ENCODE measurements at places on chromosomes 16 and 17. TPM values are rescaled to one million over a fixed set of nuclear protein-coding genes. Genes with fewer than 3 reads are reported as not detected.

- DNase-seq: no peak
These were observed 8.8 kb downstream of the UBE2G1 start for GRCh38 chr17:4357671-4358070.

- no peak for DNase-seq
These were observed 8.6 kb upstream of the MRC2 start for GRCh38 chr17:62618647-62619416.

GRCh38 chr17:19284005-19284959 lies 47.1 kb downstream of the EPN2 start:
- no peak for DNase-seq

DNA sequence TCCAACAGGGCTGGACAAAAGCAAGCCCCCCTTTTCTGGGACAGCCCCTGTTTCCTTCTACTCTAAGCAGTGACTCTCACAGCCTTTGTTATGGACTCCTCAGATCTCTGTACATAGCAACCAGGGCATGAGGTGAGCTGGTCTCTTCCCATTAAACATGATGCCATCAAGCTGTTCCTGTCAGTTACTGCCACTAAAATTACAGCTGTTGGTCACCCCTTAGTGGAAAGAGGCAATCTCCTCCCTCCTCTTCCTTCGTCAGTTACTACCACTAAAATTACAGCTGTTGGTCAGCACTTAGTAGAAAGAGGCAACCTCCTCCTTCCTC lies 95.2 kb upstream of the SMIM36 start:
- DNase-seq: no peak

DNA sequence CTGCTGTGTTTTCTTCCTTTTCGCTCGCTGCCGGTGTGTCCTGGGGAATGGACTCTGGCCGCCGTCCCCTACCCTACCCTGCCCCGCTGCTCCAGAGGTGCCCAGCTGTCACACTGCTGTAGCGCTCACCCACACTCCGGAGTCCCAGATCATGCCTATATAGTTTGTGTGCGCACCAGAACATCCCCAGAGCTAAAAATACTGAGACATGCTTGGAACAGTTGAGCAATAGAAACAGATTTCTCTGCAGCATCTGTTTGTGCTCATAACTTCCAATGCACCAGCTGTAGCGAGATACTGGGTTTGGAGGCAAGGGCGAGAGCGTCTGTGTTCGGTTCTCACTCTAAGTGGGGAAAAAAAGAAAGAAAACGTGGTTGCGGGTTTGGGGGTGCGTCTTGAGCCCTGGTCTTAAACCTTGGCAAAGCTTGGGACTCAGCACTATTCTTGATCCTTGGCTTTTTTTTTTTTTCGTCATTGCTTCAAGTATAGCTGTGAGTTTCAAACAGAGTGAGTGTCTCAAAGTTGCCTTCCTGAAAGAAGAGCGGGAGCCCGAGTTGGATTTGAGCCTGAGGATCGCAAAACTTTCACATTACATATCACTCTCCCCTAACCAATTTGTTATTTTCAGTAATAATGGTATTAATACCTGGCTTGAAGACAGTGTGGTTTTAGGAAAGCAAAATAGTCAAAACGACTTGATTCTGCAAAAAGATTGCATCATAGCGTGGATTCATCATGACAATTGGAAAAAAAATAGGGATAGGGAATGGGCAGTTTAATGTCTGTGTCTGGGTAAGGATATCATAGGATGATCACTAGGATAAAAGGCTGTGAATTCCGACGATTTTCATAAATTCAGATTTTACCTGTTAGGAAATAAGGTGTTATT lies 621 bp downstream of the KCNJ2 start:
- DNase-seq: peak; percentile 1

DNA sequence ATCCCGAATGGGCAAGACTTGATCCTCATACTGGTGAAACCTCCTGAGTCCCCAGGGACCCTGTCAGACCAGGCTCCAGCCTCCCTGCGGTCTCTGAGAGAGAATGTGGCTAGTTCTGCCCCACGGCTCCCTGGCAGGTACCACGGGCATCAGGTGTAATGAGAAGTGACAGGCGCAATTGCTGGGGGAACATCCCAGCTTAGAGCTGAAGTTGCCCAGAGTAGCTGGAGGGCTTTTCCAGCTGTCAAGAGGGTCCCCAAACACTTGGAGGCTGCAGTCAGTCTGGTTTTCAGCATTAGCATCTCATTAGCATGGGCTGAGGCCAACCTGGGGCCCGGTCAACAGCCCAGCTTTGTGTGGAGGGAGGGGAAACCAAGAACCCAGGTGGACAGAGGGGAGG lies 100.0 kb upstream of the TMEM132E start:
- DNase-seq: no peak

GRAPL gene
- 5.1 TPM for total RNA-seq

WSCD1 gene
- total RNA-seq: 0.05 TPM
